AG08395 (cell line): ENCODE measurements at places on chromosomes 1 and 21.
A peak's percentile ranks its signal among the peaks of the same experiment; 100 is the strongest.

DNA sequence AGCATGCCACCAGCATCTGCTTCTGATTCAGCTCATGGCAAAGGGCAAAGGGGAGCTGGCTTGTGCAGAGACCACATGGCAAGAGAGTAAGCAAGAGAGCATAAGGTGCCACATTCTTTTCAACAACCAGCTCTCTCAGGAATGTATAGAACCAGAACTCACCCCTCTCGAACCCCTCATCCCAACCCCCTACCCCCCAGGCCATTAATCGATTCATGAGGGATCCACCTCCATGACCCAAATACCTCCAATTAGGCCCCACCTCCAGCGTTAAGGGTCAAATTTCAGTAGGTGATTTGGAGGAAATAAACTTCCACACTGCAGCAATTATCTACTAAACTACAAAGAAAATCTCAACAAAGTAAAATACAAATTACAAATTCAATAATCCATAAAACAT is 32.2 kb upstream of the LRRC7 start:
- no peak for DNase-seq

GRCh38 chr21:39538453-39539042 is 74.2 kb upstream of the B3GALT5 start:
- DNase-seq = no peak

DNA sequence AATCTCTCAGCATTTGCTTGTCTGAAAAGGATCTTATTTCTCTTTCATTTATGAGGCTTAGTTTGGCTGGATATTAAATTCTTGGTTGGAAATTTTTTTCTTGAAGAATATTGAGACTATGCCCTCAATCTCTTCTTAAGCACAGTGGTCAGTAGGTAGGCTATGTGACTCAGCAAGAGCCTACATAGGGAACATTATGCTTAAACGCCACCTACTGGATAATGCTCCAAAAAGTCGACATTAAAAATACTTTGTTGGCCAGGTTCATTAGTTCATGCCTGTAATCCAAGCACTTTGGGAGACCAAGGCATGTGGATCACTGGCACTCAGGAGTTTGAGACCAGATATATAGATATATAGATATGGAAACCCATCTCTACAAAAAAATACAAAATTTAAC is 678.0 kb upstream of the USP24 start:
- DNase-seq = no peak

DNA sequence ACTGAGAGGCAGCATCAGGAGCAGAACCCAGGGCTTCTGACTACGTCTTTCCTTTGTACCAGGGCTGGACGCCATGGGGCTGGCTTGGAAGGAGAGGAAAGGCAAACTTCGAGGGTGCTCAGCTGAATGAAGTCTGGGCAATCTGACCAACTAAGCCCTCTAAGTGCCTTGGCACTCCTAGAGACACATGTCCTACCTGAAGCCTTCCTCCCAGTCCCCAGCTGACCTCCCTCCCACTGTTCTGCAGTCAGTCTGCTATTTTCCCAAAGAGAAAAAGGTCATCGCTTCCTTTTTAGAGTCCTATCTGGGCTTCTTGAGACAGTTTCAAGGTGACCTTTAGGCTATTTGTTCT is 5.2 kb downstream of the SLC9A1 start:
- no peak for DNase-seq

DNA sequence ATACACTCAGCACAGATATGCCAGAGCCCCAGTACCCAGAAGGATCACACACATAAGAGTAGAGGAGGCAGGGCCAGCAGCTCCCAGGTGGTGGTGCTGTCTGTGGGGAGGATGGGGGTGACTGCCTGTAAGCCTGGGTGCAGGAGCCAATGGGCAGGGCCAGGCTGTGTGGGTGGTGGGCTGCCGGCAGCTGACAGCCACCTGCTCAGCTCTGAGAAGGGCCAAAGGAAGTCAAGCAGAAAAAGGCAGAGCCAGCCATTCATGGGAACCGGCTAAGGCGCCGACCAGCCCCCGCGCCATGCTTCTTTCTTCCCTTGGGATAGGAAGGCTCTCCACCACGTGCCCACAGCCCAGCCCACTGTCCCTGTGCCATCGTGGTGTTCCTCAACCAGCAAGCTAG is 14.1 kb downstream of the PIK3C2B start:
- DNase-seq = no peak

DNA sequence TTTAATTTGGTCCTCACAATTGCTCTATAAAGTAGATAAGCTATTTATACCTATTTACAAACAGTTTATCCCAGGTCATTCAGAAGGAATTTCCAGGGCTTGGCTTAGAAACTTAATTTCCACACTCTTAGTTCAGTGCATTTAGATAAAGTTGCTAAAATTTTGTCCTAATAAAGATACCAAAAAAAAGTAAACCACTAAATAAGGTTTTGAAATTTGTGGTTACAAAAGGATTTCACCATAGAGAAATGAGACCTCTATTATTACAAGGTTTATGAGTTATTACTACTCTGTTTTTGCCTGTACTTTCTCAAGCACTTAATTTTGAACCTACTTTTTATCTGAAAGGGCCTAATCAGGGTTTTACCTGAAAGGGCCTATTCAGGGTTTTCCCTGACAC is 22.4 kb downstream of the PTPN22 start:
- DNase-seq = no peak

DNA sequence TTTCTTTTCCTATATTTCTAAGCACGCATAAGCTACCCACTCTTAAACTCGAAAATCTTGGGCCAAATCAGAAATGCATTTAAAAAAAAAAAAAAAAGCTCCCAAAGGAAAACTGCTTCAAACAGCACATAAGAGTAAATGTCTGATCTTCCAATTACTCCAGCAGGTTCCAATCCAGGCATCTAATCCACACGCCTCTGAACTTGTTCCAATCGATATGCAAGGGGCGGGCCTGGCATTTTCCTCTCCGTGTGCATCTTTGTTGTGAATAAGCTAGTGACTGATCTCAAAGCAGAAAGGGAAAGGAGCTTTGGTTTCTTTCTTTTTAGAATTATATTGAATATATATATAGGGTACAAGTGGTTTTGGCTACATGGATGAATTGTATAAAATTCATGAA is 365.5 kb downstream of the PRDM2 start:
- DNase-seq = no peak

GRCh38 chr1:243364330-243364729 is 108.5 kb downstream of the SDCCAG8 start:
- no peak for DNase-seq

GRCh38 chr1:97192872-97193572 is 471.4 kb downstream of the PTBP2 start:
- DNase-seq = peak; percentile 76

- no peak for DNase-seq
Measured at GRCh38 chr1:29382851-29383745, 146.8 kb downstream of the PTPRU start.

- no peak for DNase-seq
Measured at GRCh38 chr1:84720221-84720780, 30.0 kb upstream of the SSX2IP start.
